SW480 (cell line): ENCODE measurements at places on chromosomes 1 and 21.
A peak's percentile ranks its signal among the peaks of the same experiment; 100 is the strongest.

DNA sequence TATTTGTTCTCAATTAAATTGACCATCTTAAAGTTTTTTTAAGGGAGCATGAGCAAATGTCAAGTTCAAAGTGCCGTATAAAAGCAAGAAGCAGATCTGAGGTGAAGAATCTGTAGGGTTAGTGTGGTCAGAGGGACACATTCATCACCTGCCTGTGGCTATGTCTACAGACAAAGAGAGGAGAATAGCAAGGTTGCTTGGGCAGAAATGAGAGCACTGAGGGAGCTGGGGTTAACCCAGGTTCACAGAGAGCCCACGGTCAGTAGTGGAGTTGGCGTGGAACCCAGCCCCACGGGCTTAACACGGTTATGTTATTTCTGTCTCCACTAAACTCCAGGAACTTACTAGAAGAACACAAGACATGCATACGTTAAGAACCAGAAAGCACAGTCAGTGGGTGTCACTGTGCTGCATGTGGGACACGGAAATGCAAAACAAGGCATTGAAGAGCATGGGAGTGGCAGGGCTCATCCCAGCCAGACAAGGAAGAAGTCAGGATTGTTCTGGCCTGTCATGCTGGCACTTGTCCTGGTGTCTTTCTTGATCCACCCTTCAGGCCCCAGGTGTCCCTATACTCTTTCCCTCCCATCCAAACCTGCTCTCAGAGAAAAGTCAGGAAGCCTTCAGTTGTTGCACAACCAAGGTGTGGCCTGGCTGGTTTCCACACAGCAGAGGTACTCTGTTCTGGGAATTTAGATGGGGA is 95.5 kb upstream of the IVNS1ABP start:
- no peak for DNase-seq

GRCh38 chr1:155279268-155279667 is 2.0 kb downstream of the HCN3 start:
- DNase-seq: no peak

GRCh38 chr1:85445906-85446305 is 19.1 kb downstream of the DDAH1 start:
- no peak for DNase-seq

- no peak for DNase-seq
Observed at GRCh38 chr1:228865627-228866330, 130.5 kb downstream of the RHOU start.

- DNase-seq: peak; percentile 9
Observed at GRCh38 chr1:160768295-160768657, 27.7 kb upstream of the LY9 start.

GRCh38 chr1:118947790-118948189 is 40.4 kb downstream of the TBX15 start:
- DNase-seq: no peak

- no peak for DNase-seq
Observed at GRCh38 chr21:44399151-44399954, 45.9 kb downstream of the TRPM2 start.
